ENCODE measurements at places on chromosomes 2 and 18.
A peak's percentile ranks its signal among the peaks of the same experiment; 100 is the strongest.

GRCh38 chr2:132701810-132702209 lies 31.8 kb upstream of the LYPD1 start:
- no peak for DNase-seq

- DNase-seq, result no peak
Measured at GRCh38 chr2:68244456-68244855, 7.9 kb downstream of the PPP3R1 start.

DNA sequence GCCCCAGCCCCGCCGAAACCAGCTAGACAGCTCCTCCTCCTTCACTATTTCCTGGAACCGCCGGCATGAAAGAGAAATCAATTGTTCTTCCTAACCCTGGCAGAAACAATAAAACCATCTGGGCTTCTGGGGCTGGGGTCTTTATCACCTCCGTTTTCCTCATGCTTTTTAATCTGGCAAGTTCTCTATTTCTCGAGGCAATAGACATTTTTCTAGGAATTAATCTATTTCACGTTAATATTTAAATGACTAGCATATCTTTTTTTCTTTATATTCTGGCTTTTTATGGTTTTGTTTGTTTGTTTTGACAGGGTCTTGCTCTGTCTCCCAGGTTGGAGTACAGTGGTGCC lies 1.4 kb upstream of the KIF1A start:
- no peak for DNase-seq

DNA sequence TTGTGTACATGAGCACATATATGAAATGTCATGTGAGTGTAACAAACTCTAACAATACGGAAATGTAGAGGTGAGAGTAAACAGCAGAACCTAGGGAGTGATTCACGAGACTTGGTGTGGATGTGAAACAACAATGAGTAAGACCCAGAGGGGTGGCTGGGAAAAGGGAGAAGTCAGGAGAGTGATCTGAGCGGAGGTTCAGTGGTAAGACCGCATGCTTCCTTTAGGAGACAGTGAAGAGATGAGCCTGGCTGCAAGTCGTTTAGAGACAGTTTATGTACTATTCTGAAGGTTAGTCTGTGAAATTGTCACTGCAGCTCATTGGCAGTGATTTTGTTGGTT lies 150.6 kb downstream of the PRPF40A start:
- DNase-seq, result no peak

GRCh38 chr2:220192994-220193753 lies 565.7 kb downstream of the SLC4A3 start:
- peak; percentile 96 for DNase-seq

DNA sequence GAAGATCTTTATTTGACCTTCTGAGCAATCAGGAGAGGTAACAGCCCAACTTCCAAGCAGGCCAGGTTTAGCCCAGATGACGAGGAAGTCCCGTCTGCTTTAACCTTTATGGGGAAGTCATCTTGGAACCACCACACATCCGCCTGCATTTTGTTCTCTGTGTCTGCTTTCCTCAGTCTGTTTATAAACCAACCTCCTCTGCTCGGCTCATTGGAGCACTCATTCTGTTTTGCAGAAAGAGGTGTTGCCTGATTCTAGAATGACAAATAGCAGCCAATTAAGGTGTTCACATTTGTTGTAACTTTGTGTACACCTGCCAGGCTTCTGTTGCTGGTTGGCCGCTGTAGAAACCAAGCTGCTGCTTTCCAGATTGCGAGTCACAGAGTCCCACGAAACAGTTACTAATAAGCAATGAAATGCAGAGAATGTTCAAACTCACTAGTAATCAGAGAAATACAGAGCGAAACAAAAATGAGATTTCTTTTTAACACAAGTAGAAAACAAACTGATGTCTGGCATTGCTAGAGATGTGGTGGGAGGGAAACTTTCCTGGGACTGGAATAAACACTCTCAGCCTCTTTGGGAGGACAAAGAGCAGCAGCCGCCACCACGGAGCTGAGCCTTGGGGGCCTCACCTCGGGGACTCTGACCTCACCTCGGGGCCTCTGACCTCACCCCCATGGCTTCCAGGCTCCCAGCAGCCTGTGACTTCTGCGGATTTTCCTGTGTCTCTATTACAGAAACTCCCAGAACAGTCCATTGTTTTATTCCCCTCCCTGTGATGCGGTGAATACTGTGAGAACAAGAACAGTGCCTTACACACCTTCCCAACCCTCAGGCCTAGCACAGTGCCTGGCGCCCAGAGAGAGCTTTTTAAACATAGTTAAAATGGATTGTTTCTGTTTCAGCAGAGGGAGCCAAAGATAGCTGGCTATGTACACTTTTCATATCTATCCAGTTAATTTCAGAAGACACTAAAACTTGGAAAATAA lies 64.0 kb downstream of the MBP start:
- DNase-seq, result no peak

DNA sequence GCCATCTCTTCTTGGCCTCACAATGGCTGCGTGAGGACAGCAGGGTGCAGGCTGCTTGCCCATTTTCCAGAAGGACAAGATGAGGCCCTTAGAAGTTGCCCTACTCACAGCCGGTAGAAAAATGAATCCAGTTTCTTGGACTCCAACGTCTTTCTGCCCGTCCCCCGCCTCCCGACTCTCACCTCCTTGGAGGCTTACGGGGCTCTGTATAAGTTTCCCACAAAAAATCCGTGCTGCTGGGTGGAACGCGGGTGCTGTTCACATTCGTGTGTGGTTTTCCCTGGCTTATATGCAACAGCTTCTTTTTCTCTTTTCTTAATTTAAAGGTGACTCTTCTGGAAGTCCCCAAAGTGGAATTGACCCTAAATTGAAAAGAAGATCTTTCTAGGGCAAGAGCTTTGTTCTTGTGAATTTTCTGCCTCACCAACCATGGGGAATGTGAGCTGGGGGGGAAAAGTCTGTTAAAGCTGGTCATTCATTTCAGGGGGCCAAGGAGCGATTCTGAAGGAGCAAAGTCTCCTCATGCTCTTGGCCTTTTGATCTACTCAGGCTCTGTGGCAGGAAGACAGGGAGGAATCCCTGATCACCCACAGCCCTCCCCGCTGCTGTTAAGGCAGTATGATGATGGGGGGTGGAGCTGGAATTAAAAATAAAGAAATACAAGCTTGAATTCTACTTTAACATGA lies 51.3 kb downstream of the DDX1 start:
- no peak for DNase-seq

DNA sequence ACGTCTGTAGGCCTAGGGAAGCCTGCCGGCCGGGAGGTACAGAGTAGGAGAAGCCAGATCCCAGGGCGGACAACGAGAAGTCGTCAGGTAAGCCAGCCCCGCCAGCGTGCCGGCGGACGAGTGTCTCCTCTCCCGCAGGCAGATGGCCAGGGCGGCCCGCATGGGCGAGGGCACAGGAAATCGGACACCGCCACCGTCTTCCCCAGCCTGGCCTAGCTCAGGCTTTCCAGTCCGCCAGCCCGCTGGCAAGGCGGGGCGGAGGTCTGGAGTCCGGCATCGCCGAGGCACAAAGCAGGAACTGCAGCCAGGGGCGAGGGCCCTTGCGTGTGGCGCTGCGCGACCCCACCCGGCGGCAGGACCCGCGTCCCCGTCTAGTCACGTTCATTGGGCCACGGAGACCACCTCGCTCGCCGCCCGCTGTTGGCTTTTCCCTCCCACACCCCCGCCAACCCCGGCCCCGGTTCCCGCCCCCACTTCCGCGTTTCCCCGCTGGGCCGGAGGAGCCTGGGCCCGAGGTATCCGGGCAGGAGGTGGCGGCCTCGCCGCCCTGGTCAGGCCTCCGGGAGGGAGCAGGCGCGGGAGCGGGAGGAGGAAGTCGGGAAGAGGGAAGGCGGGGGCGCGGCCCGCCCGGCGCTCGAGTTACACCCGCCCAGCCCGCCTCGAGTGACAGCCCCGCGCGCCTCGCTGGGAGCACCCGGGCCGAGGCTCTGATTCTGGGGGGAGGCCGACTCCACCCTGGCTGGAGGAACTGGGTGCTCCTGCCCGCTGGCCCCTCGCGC lies at the start of gene GPD2:
Gene GPD2, plus strand, starts transcription at position 662 of the 779 bp plus-strand sequence. CDS start 39,727 bp downstream, outside the sequence.
- peak; percentile 83 for DNase-seq

- peak; percentile 46 for DNase-seq
Measured at GRCh38 chr2:197707316-197708213, 2.4 kb downstream of the MARS2 start.
